ENCODE measurements at places on chromosomes 5 and 9.

DNA sequence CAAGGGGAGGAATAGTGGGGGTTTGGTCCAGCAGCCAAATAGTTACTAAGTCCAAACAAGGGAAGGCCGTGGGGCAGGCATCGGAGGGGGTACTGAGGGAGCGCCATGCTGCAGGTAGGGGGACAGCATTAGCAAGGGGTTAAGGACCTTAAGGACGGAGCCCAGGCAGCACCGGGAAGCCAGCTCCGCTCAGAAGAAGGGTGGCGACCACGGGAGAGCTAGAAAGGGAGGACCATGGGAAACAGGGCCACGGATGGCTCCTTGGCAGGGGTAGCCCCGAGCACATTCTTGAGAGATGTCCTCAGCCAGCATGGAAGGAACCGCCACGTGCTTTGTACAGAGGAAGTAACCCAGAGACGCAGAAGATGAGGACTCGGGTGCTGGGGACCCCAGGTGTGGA lies 76.2 kb upstream of the STXBP1 start:
- DNase-seq: no peak

DNA sequence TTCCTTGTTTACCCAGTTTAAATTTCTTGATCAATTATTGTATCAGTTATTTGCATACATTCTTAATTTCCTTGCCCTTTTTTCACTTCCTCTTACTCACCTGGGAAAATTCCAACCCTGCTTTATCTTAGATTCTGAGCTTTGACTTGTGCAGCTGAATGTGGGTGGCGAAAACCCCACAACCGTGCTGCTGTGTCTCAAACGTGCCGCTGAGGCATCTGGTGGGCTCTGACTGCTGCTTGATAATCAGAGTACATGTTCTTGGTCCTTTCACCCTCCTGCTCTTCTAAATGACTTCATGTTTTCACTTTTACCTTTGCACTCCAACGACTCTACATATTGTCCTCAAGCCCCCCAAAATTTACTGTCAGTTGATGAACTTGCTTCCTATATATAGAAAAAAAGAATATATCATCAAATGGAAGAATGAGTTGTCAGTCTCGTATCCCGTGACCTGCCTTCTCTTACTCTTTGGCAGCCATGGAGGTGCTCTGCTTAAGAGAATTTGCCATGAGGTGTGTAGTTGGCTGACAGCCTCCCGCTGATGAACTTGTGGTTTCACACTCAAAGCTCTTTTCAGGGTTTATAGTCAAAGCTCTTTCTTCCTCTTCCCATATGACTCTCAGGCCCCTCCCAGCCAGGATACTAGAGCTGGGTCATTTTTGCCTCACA lies 14.0 kb upstream of the JAK2 start:
- DNase-seq: no peak

DNA sequence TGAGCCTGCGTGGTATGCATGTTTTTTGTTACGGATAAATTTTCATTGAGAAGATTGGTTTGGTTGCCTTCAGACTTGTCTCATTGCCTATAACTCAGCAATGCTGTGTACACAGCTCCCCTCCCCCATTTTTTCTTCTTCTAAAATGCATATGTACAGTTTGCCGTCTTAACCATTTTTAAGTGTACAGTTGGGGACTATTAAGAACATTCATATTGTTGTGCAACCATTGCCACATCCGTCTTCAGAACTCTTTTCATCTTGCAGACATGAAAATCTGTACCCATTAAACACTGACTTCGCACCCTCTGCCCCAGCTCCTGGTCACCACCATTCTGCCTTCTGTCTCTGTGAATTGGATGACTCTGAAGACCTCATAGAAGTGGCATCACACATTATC lies 6.2 kb downstream of the EXOC3 start:
- DNase-seq: no peak

DNA sequence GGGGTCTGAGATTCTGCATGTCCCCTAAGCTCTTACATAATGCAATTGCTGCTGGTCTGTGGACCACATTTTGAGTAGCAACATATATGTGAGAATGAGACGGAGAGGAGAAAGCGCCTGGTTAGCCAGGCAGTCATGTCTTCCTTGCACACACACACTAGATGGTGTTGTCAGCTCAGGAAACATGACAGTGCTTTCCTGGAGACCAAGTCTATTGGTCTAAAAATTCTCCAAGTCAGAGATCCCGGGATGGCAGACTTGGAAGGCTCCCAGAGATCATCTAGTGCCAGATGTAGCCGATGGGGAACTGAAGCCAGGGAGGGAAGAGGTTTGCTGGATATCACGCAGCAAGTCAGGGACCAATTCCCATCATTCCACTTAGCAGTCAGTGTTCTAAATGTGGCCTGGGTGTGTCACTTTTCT lies 53.4 kb downstream of the GALNT12 start:
- DNase-seq: no peak

DNA sequence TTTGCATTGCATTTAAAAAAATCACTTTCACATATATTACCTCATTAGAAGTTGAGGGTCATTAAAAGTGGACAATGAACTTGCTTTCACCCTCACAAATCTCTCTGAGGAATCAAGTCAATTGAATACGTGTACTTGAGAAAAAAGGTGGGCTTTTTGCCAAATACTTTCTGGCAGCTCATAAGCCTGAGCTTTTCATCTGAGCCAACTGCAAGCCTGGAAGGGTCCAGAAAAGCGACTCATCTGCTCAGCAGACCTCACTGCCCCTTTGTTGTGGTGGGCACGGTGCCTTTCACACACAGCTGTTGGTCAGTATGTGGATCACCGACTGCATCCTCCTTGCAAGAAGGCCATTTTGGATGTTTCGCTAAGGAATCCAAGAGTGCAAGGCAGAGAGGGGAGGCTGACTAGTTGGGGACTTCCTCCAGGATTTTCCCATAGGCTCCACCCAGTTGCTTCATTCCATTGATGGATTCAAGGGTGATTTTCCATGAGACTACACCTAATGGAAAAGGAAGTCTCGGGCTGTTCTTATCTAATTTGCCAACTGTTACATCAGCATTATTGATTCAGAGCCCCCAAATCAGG lies 564.7 kb downstream of the PDE4D start:
- DNase-seq: no peak

DNA sequence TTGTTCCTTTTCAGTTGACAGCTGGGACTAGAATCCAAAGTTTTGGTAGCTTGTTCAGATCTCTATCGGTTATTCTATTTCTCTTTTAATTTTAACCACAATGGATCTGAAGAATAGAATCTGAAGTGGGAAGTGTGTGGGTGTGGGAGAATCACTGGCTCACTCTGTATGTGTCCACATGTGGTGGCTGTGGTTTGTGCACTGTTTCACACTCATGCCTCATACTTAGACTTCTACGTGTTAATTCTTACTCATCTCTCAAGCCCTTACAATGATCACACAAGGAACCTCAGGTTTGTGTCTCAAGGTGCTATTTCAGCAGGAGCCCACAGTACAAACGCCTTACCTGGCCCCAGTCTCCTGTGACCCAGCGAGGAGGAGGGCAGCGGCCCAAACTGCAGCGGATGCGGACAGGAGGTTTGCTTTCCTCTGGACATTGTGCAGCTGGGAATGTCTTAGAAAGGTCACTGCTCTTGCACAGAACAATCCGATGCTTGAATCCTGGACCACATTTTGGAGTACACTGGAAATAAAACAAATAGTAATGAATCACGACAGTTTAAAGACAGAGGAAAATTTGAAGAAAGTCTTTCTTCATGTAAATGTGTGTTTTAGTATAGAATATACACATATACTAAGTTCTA lies 309.1 kb downstream of the ADAMTS6 start:
- DNase-seq: no peak

- no peak for DNase-seq
Measured at GRCh38 chr5:141430332-141431113, at the start of gene PCDHGA12. TSS of gene PCDHGA12 (plus strand) at chr5:141430507. CDS start at chr5:141430760, 253 bp downstream.

GRCh38 chr9:88628114-88628513 lies 93.1 kb downstream of the NXNL2 start:
- no peak for DNase-seq

DNA sequence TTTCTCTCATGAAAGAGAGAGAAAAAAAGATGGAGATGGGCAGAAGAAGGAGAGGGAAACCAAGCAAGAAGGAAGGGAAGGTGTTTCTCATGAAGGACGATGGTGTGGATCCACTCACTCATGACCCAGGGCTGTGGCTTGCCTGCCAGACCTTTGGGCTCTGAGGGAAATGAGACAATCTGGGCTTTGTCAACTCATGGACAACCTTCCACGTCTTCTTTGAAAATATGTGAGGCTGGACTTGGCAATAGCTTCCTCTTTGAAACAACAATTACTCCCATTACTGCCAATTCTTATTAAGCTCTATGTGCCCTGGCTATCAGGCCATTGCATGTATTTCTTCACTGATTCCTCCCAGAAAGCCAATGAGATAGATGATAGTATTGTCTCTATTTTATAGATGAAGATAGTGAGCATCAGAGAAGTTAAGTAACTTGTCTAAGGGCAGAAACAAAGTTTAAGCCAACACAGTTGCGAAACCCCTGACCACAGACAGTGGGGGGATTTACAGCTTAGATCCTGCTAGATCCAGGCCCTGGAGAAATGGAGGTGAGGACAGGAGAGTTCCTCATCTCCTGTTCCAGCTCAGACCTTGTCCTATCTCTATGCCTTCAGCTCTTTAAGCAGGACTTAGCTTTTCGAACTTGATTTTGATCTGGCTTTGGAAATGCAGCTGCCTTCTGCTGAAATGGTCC lies 132.4 kb downstream of the GCNT1 start:
- DNase-seq: no peak

DNA sequence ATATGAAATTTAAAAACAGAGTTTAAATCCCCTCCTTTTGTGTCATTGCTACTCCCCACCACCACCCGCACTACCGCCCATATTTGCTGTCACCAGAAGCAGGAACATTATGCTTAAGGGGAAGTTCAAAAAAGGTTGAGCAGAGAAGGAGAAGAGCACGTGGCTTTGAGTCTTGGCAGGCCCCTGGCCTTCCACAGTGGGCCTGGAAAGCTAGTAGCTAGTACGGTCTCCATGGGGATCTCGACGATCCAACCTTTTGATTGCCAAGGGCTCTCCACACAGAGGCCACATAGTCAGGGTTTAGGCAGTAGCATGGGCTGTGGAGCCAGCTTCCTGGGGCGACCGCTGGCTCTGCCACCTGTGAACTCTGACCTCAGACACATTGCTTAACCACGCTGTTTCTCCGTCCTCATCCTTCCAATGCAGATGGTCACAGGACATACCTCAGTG lies 90.1 kb downstream of the GOLPH3 start:
- no peak for DNase-seq

DNA sequence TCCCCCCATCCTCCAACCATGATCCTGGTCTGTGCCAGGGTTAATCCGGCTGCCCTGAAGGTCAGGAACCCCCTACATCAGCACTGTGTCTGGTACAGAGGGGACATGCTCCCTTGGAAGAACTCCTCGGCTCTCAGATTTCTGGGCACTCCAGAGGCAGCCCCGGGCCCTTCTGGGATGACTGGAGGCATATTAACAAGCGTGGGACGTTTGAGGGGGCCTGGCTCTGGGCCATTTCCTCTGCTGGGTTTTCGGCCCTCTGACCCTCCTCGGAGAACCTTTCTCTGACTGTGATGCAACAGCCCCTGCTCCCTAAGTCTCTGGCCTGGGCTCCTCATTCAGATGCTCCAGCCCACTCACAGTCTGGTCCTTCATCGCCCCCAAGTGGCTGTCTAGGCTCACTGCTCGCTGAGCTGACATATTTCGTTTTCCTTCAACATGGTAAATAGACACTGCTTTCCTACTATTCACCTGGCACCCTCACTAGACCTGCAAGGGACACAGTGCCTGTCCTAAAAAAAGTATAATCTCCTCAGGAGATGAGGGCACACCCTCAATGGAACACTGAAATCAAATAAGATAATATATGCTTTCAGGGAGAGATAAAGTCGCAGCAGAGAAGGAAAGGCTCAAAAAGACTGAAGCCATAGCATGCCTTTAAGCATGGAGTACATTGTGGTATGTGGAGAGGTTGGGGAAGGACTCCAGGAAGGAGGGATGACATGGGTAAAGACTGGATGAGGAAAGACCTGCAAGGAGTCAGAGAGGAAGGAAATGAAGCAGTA lies 404.7 kb upstream of the TRPC7 start:
- DNase-seq: no peak

- DNase-seq: no peak
Measured at GRCh38 chr5:100667161-100667630, 132.0 kb downstream of the FAM174A start.

- no peak for DNase-seq
Measured at GRCh38 chr5:64229163-64229774, 63.6 kb downstream of the RNF180 start.
